Activated CD8-positive, alpha-beta T cell treated with anti-CD3 and anti-CD28 coated beads for 36 hours (primary cell): ENCODE measurements at places on chromosomes 3 and 15. TPM values are rescaled to one million over a fixed set of nuclear protein-coding genes. Genes with fewer than 3 reads are reported as not detected.

PPP1R14D gene
- total RNA-seq = not detected

GOLIM4 gene
- 6.4 TPM for total RNA-seq

PRR23E gene
- total RNA-seq = not detected

MEX3B gene
- 0.99 TPM for total RNA-seq

TMEM108 gene
- total RNA-seq = not detected

DNA sequence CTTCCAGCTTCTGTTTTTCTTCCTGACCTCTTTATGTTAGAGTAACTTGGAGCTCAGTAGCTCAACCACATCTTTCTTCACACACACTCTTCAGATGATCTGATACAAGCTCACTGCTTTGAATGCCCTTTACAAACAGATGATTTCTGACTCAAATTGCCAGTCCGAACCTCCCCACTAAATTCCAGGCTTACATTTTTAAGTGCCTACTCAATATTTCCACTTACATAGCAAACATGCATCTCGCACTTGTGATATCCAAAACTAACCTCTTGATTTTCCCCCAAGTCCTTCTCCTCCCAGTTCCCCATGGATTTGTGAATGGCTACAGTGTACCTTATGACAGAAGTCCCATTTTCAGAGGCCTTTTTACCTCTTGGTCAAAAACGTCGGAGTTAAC, 139.1 kb downstream of the GBE1 start:
- DNase-seq = no peak

DNA sequence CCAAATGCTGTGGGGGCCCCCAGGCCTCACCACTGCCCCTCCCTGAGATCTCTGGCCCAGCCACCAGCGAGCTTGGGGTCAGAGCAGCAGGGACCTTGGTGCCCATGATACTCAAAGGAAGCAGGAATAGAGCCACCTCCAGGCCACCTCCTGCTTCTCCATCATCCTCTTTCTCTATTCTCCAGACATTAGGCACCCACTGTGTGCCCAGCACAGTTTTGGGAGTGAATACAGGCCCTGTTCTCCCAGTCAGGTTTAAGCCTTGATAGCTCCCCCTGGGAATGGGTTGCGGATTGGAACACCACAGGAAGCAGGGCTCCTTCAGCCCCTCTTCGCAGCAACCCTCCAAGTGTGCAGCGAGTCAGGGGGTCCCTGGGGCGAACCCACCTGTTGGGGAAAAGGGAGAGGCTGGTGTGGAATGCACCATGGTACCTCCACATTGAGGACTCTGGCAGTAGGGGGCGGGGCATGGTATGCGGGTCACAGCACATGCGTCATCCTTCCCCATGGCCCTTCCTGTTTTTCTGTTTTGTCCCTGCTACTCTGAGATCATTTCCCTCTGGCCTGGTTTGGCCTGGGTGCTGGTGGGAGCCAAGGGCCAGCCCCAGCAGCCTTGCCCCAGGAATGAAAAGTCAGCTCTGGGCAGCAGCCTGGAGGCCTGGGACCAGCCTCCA, 14.2 kb upstream of the SEMA3B start:
- no peak for DNase-seq

GRCh38 chr3:112460519-112461195, 38.6 kb downstream of the BTLA start:
- no peak for DNase-seq

GRCh38 chr15:67400890-67401289, 120.0 kb upstream of the C15orf61 start:
- DNase-seq = no peak

- DNase-seq = no peak
These were observed 49.6 kb downstream of the SLMAP start for GRCh38 chr3:57805674-57806073.

- no peak for DNase-seq
These were observed 184.1 kb upstream of the TP63 start for GRCh38 chr3:189446959-189447560.

- no peak for DNase-seq
These were observed 80.0 kb upstream of the SKOR1 start for GRCh38 chr15:67745073-67746006.

DNA sequence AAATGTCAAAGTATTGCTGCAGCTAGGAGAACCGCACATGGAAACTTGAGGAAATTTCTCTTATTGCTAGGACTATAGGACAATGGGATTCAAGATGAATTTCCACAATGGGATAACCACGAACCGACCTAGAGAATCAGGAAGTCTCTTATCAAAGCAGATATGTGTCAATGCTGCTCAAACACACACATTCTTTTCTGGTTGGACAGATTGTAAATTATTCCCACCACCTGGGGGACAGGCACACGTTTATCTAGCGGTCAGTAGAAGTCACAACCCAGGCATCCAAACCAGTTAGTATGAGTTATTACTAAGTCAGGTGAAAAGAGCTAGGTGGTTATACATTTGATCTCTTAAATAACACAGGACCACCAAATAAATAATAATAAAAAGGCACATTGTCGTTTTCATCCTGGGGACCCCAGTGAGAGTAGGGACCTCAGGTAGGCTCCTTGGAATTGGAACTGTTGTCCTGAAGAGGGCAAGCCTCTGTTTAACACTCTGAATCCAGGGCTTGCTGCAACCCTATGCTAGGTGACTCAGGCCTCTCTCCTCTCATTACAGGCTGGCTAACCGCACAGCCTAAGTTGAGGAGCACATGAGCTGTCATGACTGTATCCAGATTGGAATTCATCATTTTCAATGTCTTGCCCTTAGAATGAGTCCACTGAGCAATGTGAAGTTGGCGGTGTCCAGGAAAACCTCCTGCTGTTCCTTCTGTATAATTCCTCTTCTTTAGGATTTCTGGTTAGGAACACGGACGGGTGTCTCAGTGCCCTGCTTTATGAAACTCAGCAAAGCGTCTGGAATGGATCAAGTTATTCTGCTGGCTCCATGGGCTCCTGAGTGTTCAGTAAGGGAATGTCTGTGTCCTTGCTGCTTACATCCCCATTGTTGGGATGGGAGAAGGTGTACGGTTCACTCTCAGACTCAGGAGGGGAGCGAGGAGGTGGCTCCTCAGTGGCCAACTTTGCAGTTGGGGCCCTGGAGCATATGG, 59.0 kb downstream of the CLEC3B start:
- no peak for DNase-seq

DNA sequence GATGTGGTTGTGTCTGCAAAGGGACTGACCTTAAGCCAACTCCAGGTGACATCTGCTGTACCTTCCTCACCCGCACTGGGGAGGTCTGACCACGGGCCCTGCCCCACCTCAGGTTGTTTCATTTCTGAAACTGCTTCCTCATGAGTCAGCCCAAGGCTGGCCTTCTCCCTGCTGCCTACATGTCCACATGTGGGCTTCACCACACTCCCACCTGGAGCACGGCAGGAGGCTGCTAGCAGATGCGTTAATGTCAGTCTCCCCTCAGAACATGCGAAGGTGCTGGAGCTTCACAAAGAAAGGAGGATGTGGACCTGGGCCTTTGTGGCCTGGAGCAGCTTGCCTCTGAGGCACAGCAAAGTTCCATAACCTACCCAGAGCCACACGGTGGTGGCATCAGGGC, 69.4 kb upstream of the PLXNA1 start:
- DNase-seq = peak; percentile 45

DNA sequence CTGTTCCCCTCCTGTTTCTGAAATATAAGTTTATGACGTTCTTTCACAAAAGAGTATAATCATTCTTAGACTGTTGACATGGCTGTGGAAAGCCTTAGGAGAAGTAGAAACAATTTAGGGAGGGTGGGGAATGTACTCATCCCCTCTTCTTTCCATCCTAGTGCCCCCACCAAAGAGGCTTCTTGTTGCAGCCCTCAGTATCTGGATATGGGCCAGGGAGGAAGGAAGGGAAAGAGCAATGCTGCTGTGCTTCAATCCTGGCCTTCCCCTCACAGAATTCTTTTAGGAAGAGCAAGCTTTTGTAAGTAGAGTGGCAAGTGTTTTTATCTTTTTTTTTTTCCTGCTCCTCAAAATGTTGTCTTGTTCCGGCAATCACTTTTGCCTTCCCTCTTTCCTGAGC, 1.7 kb downstream of the INAFM2 start:
- DNase-seq = no peak

DNA sequence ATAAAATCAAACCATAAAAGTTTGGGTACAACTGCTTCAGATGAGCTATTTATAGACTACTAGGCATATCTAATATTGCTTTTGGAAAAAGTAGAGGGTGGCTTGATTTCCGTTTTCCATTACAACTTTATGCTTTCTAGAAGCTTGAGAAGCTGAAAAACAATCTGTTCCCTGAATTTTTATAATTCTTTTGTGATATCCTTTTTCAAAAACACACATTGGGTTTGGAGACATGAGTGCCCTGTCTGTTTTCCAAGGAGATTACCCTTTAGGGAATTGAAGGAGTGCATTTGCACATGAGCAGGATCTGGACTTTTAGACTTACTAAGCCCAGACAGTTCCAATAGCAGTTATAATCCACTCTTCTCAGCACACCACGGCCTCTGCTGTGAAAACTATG, 49.5 kb upstream of the FILIP1L start:
- DNase-seq = no peak

- DNase-seq = no peak
These were observed 992.2 kb downstream of the DIPK2A start for GRCh38 chr3:144963810-144964209.

- no peak for DNase-seq
These were observed 138.6 kb downstream of the GAP43 start for GRCh38 chr3:115761927-115762305.
